Activated naive CD4-positive, alpha-beta T cell treated with anti-CD3 and anti-CD28 coated beads, Interleukin-2, amount 50 U/mL, for 16 hours (primary cell): ENCODE measurements at places on chromosomes 12 and 14.

DNA sequence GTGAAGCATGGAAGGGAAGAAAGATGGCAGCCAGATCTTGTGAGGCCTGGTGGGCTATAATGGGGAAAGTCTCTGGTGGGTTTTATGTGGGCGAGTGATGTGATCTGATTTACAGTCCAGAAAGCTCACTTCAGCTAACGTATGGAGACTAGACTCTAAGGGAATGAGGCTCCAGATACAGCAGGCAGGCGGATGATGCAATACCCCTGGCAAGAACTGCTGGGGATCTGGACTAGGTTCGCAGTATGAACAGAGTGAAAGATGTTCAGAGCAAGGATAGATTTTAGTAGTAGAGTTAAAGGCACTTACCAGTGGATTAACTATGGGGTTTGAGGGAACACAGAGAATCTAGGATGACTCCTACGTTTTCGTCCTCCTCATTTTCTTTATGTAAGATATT lies 253.1 kb downstream of the ANO2 start:
- DNase-seq, result no peak

- DNase-seq, result no peak
These were observed 79.5 kb downstream of the OTOGL start for GRCh38 chr12:80178846-80179245.

DNA sequence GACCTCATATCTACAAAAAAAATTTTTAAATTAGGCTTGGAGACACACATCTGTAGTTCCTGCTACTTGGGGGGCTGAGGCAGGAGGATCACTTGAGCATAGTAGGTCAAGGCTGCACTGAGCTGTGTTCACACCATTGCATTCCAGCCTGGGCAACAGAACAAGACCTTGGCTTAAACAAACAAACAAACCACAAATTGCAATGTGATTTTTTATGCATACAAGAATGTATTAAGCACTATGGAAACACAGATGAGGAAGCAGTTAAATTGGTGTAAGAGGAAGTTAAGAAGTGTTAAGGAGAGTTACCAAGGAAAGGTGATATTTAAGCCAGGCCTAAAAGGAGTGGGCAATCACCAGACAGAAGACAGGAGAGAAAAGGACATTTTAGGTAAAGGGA lies 83.6 kb upstream of the HECTD1 start:
- no peak for DNase-seq

DNA sequence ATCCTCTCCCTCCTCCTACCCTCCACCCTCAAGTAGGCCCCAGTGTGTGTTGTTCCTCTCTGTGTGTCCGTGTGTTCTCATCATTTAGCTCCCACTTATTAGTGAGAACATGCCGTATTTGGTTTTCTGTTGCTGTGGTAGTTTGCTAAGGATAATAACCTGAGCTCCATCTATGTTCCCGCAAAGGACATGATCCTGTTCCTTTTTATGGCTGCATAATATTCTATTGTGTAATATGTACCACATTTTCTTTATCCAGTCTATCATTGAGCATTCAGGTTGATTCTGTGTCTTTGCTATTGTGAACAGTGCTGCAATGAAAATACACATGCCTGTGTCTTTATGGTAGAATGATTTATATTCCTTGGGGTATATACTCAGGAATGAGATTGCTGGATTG lies 30.5 kb downstream of the JDP2 start:
- no peak for DNase-seq

GRCh38 chr14:64040044-64040443 lies 187.2 kb downstream of the SYNE2 start:
- no peak for DNase-seq

DNA sequence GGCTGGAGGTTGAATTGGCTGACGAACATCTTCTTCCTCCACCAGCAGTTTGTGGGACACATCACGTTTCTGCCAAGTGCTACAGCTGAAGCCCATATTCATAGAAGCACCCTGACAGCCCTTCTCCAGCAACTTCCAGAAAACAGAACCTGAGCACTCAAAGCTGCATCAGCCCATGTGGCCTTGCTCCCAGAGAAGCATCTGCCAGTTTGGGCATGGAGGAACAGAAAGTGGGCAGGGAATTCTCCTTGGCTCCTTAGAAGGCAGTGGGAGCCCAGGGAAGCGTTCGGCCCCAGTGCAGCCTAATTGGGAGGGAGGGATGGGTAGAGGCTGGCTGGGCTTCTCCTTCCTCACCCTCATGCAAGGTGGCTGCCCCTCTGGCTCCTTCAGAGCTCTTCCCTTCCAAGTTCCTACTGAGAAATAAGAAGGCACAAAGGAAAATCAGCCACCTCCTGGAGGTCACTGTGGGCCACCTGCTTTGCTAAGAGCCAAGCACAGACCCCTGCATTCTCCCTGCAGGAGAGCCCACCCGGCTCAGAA lies 4.1 kb upstream of the NGB start:
- DNase-seq, result no peak

DNA sequence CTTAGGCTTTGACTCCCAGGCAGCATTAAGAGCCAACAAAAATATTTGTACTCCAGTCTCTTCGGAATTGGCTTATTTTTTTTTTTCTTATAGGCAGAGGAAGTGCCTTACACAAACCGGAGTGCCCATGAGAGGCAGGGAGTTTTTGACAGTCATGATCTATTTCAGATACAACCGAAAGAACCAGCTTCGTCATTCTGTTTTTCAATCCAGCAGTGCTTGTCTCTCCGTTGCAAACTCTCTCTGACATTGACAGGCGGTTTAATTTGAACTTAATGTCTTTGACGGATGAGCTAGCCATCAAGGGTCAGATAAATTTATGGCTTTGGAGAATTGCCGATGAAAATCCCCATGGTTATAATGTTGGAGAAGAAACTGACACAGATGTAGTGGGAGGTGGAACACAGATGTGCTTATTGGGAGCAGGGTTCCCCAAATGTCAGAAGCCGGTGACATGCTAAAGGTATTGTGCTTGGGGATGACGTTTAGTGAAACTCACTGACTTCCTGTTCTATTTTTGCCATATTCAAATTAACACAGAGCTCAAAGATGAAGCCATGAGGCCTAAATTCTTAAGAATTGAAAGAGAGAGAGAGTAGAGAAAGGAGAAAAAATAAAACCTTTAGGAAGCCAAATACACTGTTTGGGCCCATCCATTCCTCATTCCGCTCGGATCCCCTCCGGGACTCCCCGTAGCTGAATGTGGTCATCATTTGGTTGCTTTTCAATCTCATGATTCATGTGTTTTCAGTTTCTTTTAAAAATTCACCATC lies 59.7 kb downstream of the PLXNC1 start:
- DNase-seq, result peak; percentile 43

GRCh38 chr14:96559571-96559970 lies 57.4 kb downstream of the PAPOLA start:
- DNase-seq, result no peak

- DNase-seq, result no peak
These were observed 12.2 kb upstream of the CCDC60 start for GRCh38 chr12:119322301-119322723.

- no peak for DNase-seq
These were observed 77.2 kb downstream of the RPL10L start for GRCh38 chr14:46574221-46574977.

- DNase-seq, result no peak
These were observed 97.2 kb downstream of the ZC3H14 start for GRCh38 chr14:88660056-88660455.

GRCh38 chr12:116157845-116158267 lies 119.6 kb downstream of the MED13L start:
- no peak for DNase-seq

- no peak for DNase-seq
These were observed 2.4 kb upstream of the RAB15 start for GRCh38 chr14:64974563-64974962.

DNA sequence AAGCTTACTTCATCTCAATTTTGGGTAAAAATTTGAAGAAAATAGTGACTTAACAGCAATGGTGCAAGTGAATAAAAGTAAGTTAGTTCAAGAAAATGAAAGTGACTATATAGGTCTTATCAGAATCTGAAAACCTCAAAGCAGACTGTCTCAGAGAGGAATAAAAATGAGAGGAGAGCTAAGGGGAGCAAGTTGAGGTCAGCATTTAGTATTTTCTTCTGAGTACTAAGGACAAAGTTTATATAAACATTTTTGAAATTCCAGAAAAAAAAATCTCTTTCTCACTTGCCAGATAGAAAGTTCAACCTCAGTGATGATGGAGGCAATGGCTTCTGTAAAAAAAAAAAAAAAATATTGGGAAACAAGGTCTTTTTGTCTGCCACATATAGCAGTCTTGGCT lies 414.1 kb downstream of the NPAS3 start:
- no peak for DNase-seq

DNA sequence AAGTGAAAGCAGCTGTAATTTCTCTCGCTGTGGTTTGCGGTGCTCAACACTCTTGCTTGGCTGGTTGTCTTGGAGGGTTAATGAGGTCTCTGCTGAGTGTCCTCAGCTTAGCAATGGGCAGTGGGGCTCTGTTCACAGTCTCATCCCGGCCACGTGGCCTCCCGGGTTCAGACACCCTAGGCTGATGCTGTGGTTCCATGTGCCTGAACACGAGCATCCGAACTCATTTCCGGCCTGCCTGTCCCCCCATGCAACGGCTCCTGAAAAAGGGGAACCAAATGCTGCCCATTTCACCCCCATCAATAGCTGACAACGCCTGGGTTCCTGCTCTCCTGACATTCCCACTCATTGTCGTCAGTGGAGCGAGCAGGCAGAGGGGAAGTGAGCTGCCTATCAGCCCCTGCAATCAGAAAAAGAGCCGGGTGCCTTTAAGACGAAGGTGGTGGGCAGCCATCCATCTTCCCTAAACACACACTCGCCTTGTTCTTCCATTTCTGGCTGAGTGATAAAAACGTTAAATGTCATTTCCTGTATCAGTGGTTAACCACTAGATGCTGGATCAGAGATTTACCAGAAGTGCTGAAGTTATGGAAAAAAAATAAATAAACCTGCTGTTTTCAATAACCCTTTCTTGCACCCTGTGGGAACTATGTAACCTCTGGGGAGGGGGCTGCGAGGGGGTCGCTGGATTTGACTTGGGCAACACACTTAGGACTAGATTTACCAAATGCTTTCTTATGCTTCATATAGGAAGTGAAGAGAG lies 60.3 kb upstream of the BCL2L14 start:
- DNase-seq, result peak; percentile 61

DNA sequence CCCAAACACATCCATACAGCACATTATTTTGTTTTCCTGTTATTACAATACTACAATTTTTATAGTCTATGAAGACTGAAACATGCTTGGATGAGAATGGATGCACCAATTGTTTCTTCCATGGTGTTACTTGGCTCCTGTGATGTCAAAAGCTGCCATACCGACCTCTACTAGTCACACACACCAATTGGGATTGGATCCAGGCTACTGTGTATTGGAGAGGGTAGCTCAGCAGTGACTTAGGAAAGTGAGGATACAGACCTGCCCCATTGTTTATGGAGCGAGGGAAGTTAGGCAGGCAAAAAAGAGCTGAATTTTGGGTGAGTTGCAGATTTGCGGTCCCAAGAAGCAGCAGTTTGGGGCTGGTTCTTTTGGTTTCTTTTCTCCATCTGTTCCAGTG lies 30.8 kb upstream of the AKAP6 start:
- DNase-seq, result no peak

- no peak for DNase-seq
These were observed 860.4 kb upstream of the FBXO33 start for GRCh38 chr14:40292664-40293063.

- DNase-seq, result no peak
These were observed 49.2 kb upstream of the LYZ start for GRCh38 chr12:69298947-69299346.

DNA sequence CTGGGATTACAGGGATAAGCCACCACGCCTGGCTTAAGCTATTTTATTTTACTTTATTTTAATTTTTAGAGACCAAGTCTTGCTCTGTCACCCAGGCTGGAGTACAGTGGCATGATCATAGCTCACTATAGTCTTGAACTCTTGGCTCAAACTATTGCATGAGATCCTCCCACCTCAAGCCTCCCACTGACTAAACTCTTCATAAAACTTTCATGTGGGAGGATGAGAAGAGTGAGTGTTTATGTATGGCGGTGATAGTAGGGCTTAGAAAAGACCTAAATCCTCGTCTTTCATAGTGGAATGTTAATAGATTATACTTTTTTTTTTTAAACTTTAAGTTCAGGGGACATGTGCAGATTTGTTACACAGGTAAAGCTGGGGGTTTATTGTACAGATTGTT lies 23.5 kb upstream of the PPP4R3A start:
- DNase-seq, result no peak

- DNase-seq, result no peak
These were observed 208.2 kb upstream of the GARIN6 start for GRCh38 chr12:99439399-99439798.

GRCh38 chr14:52917735-52918134 lies 33.1 kb downstream of the FERMT2 start:
- DNase-seq, result no peak

DNA sequence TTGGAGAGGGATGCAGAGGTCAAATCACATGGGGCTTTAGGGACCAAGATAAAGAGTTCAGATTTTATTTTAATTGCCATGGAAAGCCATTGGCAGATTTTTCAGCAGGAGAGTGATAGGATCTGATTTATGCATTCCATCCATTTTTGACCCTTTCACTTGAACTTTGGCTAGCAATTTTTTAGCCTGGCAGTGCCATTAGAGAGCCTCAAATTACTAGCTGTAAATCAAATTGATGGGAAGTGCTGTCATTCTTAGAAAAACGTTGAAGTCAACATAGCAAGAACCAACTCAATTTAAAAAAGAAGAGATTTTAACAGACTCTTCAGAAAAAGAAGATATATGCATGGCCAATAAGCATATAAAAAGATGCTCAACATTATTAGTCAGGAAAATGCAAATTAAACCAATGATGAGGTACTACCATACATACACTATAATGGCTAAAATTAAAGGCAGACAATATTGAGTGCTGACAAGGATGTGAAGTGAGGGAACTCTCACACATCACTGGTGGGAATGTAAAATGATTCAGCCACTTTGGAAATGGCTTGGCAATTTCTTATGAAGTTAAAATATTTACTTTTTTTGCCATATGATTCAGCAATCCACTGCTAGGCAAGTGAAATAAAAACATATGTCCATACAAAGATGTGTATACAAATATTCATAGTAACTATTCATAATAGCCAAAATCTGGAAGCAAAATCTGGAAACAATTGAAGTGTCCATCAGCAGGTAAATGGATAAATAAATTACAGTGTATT lies 89.7 kb downstream of the PTCSC3 start:
- DNase-seq, result no peak

- no peak for DNase-seq
These were observed 19.3 kb downstream of the CPSF6 start for GRCh38 chr12:69258655-69259054.

GRCh38 chr12:85076688-85077430 lies 40.7 kb downstream of the LRRIQ1 start:
- DNase-seq, result no peak

GRCh38 chr12:50213439-50213838 lies 46.3 kb upstream of the CERS5 start:
- no peak for DNase-seq

- no peak for DNase-seq
These were observed 39.8 kb downstream of the ELK3 start for GRCh38 chr12:96233939-96234461.

- no peak for DNase-seq
These were observed 112.0 kb downstream of the SLC15A5 start for GRCh38 chr12:16165506-16165905.

DNA sequence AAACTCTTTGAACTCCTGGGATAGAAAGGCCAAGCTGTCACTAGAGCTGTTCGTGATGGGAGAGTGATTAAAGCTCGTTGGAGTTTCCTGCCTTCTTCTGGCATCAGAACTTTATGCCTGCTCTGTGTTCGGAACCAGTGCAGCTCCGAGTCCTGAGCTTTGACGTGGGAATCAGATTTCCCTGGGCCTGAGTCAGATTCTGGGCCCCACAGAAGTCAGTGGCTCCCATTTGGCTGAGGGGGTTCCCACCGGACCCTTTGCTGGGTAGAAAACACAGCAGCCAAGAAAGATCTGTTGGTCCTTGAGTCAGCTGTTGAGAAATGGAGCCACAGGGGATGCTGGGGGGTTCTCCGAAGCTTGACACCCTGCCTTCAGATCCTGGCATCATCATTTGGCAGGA lies 238.0 kb downstream of the CHST11 start:
- no peak for DNase-seq
